ENCODE measurements at places on chromosomes 3 and 15.

GRCh38 chr3:4466741-4467521 is at the start of gene SUMF1:
Gene SUMF1 (minus strand): TSS chr3:4467269. CDS start chr3:4467245, 24 bp downstream.
- peak; percentile 46 for DNase-seq

DNA sequence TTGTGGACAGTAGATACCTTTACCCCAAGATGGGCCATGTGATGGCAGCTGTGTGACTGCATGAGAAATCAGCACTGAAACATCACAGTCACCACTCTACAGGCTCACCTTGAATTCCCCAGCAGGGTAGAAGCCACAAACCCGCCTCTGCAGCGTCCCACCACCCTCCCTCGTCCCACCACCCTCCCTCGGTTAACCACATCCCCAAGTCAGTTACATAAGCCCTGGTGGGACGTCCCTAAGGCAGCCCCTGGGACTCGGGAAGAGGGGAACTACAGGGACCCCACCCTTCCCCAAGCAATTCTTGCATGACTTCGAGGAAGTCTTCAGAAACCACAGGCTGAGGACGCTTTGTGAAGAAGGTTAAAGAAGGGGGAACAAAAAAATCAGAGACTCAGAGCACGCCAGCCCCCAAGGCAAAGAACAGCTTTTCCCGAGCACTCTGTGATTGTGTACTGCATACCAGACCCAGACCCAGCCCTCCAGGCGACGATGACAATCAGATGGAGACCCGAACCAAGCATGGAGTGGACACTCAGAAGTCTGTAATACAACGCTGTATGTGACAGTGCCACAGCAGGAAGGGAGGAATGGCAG is 60.5 kb downstream of the SH3BP5 start:
- DNase-seq, result no peak

DNA sequence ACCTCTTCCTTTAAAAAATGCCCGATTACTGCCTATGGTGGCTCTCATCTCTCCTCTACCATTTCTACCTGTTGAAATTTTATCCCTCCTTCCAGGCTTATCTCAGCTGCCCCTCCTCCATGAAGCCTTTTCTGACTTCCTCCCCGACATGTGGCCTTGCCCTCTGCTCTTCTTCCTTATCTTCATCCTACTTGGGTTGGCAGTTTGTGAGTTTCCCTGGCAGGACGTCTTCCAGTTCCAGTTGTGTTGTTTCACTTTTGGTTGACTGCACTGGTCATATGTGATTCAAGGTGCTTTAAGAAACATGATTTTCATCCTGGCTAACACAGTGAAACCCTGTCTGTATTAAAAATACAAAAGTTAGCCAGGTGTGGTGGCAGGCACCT is 4.4 kb downstream of the DLL4 start:
- no peak for DNase-seq

DNA sequence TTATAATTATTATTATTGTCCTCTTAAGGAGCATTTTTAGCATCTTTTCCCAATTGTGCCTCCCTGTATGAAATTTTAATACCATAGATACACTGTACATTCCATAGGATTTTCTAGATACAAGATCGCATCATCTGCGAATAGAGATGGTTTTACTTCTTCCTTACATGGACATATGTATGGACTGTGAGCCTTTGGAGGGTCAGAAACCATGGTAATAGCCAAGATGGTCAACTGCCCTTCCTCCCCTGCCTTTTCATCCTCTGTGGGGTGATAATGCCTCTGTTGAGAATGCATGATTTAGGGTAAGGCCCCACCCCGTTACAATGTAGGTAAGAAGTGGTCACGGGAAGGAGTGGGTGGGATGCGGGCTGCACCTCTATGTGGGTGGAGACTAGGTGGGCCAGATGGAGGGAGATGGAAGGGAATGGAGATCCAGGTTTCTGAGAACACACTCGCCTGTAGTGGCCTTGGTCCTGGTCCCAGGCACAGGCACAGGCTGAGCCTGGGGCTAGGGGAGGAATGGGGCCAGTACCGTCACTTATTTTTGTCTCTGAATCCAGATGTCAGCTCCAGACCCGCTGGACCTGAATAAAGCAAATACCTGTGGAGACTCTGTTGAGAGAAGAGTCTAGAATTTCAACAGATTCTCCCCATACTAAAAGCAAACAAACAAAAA is 31.7 kb downstream of the GOLGA6A start:
- DNase-seq, result no peak

- no peak for DNase-seq
These were observed 71.1 kb downstream of the MRPL46 start for GRCh38 chr15:88395872-88396781.

DNA sequence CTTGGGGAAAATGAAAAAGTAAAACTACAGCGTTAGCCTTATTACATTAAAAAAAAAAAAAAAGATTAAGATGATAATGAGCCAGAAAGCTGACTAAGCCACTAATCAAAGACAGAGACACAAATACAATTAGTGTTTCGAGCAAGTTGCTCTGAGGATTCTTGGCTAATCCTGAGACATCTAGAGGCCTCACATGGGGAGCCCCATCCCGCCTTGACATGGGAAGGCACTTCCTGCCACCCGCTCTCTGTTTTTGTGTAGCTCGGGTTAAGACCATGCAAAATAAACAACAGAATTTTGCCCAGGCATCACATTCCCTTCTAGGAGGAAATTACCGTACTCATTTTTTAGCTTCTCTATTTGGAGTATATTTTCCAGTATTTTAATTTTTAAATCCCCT is 15.3 kb downstream of the HESX1 start:
- DNase-seq, result no peak

DNA sequence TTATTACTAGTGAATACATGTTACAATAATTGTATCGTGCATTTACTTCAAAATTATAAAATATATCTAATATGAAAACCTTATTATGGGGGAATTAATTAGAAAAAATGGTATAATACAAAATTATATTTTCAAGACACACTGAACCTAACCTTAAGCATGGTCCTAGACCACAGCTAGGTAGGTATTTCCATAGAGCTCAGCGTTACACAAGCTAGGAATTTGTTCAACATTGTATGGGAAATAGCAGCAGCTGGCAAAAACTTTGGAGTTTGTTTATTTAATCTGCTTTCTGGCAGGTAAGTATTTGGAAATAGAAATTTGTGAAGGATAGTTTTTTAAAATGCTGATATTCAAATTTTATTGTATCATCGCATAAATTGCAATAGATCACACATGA is 52.9 kb downstream of the BCHE start:
- no peak for DNase-seq

GRCh38 chr15:57213862-57214261 is 162.4 kb upstream of the CGNL1 start:
- DNase-seq, result no peak

Measured in smooth muscle cell of the brain vasculature (primary cell).